ENCODE measurements at places on chromosomes 6 and 20. TPM values are rescaled to one million over a fixed set of nuclear protein-coding genes. Genes with fewer than 3 reads are reported as not detected.

The OPRL1 gene
- 0.61 TPM for total RNA-seq

The MYLK4 gene
- 0.32 TPM for total RNA-seq

The SLC22A2 gene
- not detected for total RNA-seq

The RAMACL gene
- 2.4 TPM for total RNA-seq

The FKBP1C gene
- total RNA-seq = not detected

The MYBL2 gene
- 19.8 TPM for total RNA-seq

The CST2 gene
- not detected for total RNA-seq

The SERPINB1 gene
- 54.6 TPM for total RNA-seq

The RAET1L gene
- total RNA-seq = not detected

The ECT2L gene
- total RNA-seq = not detected

The LAMA2 gene
- 43.3 TPM for total RNA-seq
